AG09319 (cell line): ENCODE measurements at places on chromosomes 7 and 10.
A peak's percentile ranks its signal among the peaks of the same experiment; 100 is the strongest.

DNA sequence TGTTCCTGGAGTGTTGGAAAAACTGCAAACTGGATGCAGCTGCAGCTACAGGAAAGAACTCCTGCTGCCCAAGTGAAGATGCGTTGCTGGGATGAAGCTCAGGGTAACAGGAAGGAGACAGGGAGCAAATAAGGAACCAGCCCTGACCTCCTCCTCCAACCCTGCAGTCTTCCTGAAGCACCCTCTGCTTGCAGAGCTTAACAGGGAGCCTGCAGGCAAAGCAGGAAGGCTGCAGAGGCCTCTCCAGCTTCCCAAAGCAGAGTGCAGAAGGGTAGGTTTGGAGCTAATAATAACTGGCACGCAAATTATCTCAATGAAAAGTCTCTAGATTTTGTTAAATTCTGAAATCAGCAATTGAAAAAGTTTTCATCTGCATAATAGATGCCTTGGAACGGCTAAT lies 92.5 kb downstream of the SORCS1 start:
- no peak for DNase-seq

GRCh38 chr10:65375528-65375927 lies 1550.3 kb upstream of the LRRTM3 start:
- no peak for DNase-seq

GRCh38 chr10:75263806-75264205 lies 28.0 kb upstream of the COMTD1 start:
- DNase-seq: no peak

- peak; percentile 67 for DNase-seq
These were observed at the start of gene CPA4 for GRCh38 chr7:130292682-130293257. Gene CPA4, plus strand, starts transcription at chr7:130293161. Its CDS starts 20 bp downstream, at chr7:130293181.

- peak; percentile 50 for DNase-seq
These were observed 3.0 kb upstream of the CALHM3 start for GRCh38 chr10:103481974-103482531.

DNA sequence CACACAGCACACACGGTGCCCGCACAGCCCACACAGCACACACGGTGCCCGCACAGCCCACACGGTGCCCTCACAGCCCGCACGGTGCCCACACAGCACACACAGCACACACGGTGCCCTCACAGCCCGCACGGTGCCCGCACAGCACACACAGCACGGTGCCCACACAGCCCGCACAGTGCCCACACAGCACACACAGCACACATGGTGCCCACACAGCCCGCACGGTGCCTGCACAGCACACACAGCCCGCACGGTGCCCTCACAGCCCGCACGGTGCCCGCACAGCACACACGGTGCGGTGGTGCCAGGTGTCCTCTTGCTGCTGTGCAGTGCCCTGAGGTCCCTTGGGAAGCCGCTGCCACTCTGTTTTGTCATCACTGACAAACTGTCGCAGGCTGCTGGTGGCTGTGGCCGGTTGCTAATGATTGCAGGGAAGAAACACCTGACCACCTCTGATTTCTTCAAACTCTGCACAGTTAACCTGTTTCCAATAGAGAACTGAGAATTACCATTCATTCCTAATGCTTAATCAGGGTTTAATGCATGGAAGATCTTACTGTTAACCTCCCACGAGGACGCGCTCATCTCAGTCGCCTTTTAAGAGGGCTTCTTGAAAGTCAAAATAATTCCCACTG lies 66.9 kb downstream of the GLRX3 start:
- no peak for DNase-seq

GRCh38 chr10:128922619-128923196 lies 544.3 kb upstream of the MGMT start:
- DNase-seq: no peak

DNA sequence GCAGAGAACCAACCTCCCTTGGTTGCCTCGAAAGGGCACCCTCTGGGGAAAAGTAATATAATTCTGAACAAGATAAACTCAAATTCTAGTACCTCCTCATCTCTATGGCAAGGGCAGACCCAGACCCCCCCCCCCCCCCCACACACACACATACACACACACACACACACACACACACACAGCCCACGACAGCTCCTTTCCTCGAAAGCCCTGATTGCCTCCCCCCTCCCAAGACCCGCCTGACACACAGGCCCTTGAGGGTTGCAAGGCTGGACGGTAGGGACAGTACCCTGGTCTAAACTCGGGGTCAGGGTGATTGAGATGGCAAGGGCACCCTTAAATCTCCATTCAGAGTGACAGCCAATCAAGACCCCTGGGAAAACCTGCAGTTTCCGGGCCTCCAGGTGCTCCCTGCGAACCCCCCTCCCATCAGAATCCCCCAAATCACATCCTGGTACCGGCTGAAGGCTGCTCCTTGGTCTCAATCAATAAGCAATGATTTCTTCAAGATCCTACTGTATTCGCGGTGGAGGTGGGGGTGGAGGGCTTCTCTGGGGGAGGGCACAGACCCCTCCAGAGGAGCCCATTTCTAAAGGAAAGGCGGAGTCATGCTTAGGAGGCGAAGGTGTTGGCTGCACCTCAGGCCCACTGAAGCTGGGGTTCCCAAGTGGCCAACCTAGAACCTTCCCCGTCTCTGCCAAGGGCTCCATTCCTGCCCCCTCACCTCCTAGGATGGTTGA lies 100.7 kb downstream of the HIP1 start:
- no peak for DNase-seq

DNA sequence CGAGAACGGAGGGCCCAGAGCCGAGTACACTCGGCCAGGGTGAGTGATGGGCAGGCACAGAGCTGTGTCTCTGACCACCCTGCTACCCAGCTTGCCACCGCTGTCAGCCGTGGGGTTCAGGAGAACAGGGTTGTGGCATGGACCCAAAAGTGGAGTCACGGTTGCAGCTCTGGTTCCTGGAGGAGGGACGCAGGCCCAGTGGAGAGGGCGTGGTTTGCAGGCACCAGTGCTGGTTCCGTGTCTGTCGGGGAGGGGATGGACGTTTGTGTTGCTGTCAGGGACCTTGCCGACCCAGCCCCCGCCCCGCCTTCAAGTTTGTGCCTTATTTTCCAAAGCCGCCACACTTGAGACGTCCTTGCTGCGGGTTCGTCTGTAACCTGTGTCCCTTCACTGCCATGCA lies 45.1 kb upstream of the AP5Z1 start:
- DNase-seq: no peak

GRCh38 chr10:30309403-30309802 lies 39.7 kb downstream of the MTPAP start:
- DNase-seq: no peak

GRCh38 chr10:117248750-117249465 lies 8.0 kb downstream of the SLC18A2 start:
- no peak for DNase-seq

- no peak for DNase-seq
These were observed 125.2 kb downstream of the CCDC3 start for GRCh38 chr10:12876266-12876665.
